ENCODE measurements at places on chromosomes 7 and 10.

GRCh38 chr7:87148332-87148955 is 3.8 kb upstream of the DMTF1 start:
- DNase-seq = no peak

DNA sequence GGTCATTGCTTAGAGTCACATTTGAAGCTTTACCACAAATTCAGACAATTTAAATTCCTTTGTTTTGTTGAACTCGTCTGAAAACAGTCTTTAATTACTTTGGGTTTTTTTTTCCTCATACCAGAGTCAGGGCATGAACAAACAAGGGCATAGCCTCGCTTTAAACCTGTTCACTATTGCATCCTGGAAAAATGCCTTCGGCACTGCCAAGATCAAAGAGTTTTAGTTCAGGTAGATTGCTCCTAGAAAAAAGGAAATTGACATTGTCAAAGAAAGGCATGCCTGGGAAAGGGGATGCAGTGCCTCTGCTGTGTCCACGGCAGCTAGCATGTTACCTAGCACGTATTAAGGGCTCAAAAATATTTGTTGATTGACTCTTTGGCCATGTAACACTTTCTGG is 235.1 kb downstream of the ARHGAP21 start:
- DNase-seq = no peak

GRCh38 chr7:33114976-33115375 is 5.8 kb upstream of the RP9 start:
- no peak for DNase-seq

GRCh38 chr10:3473271-3473670 is 300.7 kb upstream of the PITRM1 start:
- DNase-seq = no peak

GRCh38 chr7:101501351-101501750 is 127.7 kb downstream of the MYL10 start:
- DNase-seq = no peak

DNA sequence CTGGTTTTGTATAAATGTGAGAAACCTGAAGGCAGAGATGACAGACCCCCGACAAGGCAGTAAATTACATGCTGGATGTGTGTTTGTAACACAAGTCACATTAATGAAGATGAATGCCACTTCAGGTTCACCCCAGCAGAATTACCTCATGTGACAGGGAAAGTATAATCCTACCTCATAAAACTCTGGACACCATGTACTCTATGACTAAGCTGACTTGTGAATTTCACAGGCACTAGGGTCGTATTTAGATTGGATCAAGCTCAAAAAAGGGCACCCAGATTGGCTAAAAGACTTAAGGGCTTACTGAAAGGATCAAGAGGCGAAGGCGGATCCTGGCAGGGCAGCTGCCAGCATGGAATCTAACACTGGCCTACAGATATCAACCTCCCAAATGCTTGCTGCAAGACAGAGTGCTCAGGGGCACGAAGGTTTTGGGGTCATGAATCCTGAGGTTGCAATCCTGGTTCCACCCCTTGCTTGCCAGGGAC is 161.4 kb downstream of the PIP4K2A start:
- no peak for DNase-seq

GRCh38 chr10:27783660-27784059 is 38.0 kb upstream of the MKX start:
- DNase-seq = no peak

- peak; percentile 34 for DNase-seq
These were observed 29.7 kb downstream of the STN1 start for GRCh38 chr10:103888113-103888841.

DNA sequence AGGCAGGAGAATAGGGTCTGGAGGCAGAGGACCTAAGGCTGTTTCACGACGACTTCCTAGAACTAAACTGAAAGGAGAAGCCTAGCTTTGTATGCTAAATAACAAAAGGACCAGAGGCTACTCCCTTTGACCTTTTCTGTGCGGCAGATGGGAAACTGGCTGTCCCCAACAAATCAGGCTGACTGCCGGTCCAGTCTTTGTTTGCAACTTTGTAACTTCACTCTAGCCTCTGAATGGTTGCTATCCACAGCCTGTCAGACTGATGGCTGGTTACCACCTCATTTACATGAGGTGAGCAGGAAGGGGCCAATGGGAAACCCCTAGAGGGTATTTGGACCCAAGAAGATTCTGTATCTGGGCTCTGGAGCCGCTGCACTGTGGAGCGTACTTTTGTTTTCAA is 132.6 kb upstream of the SHH start:
- no peak for DNase-seq

- DNase-seq = no peak
These were observed 89.8 kb downstream of the CREM start for GRCh38 chr10:35216303-35216905.

- peak; percentile 42 for DNase-seq
These were observed 31.4 kb downstream of the ANK3 start for GRCh38 chr10:60358282-60358681.

DNA sequence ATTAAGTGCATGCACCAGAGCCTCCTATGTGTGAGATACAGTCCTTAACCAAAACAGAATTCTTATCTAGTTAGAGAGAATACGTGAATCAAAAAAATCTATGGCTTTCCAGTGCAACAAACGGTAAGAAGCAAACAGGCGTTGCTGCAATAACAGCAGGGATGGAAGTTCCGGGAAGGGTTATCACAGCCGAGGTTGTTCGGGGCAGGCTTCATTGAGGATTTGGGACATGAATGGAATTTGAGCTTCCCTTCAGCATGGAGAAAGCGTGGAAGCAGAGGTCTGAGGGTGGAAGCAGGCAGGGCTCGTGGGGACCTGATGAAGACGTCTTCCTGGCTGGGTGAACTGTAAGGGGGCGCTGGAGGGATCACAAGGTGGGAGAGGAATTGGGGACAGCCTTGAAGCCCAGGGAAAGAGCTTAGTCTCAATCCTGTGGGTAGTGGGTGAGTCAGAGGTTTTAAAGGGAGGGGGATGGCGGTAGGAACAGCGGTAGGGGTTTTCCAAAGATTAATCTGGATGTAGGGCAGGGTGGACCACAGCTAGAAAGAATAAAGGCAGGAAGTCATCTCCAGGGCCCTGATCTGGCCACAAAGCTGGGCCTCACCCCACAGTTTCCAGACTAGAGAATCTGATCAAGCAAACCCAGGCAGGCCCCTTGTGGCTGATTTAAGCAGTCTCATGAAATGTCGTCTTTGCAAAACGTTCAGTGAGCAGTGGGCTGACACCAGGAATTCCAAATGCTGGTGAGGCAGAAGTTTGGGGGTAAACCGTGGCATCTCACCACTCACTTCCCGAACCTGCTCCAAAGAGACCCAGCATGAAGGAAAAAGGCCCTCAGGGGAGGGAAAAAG is 65.1 kb downstream of the CALML3 start:
- DNase-seq = no peak

All from naive B cell (primary cell).